ENCODE measurements at places on chromosomes 16 and 17.

- no peak for DNase-seq
These were observed 315.6 kb downstream of the HS3ST3B1 start for GRCh38 chr17:14616528-14616927.

DNA sequence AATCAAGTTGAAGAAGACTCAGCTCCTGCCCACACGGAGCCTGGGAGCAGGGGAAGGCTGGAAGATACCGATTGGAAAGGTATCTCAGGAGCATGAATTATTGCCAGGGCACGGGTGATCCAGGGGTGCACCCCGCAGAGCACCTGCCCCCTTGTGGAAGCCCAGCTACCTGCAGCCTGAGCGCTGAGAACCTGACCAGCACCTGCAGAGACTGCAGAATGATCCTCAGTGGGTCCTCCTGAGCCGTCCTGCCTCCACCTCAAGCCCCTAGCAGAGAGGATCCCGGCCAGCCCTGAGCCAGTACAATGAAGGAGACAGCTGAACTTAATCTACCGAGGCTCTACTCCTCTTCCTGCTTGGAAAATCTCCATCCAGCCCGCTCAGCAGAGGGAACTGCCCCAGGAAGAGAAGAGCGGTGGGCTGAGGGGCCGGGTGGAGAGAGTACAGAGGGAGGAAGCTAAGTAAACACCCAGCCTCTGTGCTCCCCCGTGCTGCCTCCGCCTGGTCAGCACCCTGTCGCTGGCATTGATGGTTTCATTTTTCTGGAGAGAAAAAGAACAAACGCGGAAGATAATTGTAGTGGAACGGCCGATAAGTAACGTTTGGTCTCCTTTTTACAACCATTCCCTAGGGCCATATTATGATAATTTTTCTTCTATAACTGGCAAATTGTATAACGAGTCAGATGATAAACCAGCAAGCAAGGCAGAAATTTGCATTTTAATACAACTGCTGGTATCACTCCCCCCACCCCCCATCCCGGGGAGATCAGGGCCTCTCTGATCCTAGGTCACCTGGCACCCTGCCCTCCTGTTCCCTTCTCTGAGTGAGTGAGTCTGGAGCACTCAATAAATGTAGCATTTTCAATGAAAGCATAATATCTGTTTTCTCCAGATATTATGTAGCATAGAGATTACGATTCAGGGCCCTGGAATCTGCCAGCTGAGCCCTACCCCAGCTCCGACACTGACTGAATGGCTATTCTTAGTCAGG, 204.5 kb upstream of the RPL38 start:
- DNase-seq, result peak; percentile 74

GRCh38 chr16:21265104-21265837, 12.8 kb downstream of the CRYM start:
- DNase-seq, result no peak

DNA sequence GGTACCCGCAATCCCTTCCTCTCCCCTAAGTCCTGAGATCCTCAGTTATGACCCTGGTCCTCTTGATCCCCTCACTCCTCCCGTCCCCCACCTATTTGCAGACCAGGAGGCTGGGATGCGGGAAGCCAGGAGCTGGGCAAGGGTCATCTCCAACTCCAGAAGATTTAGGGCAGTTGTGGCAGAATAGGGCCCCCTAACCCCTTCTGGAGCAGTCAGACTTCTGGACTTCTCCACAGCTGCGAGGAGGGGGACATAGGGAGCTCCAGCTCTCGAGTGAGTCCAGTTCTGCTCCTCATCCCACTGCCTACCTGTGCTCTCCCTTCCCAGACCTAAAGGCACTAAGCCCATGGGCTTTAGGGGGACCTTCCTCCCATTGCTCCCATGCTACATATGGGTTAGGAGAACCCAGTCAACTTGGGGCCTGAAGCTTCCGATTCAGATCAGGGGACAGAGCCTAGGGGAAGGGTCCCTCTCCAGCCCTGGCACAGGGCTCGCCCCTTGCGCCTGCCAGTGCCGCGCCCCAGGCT, 1.3 kb downstream of the WNK4 start:
- no peak for DNase-seq
